ENCODE measurements at places on chromosomes 11 and 22.

DNA sequence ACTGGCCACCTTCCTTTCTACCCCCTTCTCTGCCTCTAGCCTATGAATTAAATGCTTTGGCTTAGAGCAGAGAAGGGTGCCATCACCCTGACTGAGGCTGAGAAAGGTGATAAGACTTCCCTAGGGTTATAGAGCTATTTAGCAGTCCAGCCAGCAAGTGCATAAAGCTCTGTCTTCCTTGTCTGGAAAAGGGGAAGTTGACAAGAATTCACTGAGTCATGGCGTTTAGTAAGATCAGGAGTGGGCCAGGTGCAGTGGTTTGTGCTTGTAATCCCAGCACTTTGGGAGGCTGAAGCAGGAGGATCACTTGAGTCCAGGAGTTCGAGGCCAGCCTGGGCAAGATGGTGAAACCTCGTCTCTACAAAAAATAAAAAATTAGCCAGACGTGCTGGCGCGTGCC, 63.1 kb downstream of the LHFPL7 start:
- no peak for DNase-seq

- no peak for DNase-seq
Measured at GRCh38 chr11:1433977-1434640, 44.4 kb downstream of the BRSK2 start.

GRCh38 chr11:118939404-118939915, 13.7 kb upstream of the BCL9L start:
- no peak for DNase-seq

DNA sequence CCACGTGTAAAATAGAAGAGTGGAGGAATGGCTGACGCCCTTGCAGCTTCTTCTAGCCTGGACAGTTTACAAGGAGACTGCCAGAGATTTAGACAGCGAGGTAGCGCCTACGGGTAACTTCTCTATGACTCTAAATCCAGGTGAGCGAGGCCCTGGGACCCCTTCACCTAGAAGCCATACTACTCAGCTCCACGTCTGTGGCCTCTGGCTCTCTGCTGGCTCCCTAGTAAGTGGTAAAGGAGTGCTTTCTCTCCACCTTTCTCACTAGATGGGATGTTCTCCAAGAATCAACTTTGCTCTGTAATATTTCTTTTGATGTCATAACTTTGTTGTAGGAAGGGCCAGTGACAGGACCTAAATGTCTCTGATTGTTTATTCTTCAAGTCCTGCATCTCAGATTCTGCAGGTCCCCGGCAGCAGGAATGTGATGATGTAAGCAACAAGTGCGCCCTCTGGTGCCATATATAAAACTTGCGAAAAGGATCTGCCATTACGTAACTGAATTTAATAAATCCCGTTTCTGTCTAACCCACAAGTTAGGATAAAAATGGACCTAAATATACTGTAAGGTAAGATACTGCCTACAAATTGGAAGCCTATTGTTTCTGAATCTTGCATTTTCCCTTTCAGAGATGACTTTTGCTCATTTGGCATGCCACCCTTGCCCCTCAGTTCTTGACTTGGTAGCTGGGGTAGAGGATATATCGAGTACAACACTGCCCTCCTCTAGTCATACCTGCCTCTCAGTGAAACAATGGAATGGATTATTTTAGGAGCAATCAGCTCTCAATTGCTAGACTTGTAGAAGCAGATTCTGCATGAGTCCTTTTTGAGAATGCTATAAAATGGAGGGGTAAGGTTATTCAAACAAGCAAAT, 11.0 kb upstream of the PTPN5 start:
- DNase-seq = no peak

DNA sequence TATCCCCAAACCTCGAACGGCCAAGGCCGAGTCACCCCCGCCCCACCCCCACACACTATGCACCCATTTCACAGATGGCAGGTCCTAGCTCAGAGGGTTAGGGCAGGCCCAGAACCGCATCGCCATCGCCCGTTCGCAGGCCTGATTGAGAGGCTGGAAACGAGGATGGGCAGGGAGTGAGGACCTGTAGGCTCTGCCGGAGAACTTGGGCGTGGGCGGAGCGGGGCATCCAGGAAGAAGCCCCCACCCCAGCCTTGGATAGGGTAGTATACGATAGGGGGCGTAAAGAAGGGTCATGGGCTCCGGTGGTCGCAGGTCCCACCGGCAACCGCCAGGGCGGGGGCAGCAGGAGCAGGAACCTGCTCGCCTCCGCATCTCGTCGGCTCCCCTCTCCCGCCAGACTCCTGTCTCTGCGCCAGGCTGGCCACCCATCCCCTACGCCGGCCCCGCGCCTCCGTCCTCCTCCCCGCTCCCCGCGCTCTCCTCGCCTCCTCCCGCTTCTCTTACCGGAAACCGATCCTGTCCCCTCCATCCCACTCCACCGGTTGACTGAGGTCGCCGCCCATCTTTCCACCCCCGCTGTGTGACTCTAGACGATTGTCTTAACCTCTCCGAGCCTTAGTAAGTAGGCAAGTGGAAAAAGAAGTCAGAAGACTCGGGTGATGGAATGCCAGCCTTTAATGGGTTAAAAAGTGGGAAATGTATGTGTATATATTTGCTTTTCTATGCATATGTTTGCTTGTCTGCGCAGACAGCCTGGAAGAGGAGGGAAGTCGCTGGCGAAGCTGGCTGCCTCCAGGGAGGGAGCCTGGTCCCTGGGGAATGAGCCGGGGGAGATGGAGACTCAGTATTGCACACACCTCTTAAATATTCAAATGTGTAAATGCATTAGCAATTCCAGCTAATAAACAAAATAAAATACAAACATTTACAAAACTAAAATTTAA, 52.8 kb downstream of the CYTH4 start:
- DNase-seq = no peak

DNA sequence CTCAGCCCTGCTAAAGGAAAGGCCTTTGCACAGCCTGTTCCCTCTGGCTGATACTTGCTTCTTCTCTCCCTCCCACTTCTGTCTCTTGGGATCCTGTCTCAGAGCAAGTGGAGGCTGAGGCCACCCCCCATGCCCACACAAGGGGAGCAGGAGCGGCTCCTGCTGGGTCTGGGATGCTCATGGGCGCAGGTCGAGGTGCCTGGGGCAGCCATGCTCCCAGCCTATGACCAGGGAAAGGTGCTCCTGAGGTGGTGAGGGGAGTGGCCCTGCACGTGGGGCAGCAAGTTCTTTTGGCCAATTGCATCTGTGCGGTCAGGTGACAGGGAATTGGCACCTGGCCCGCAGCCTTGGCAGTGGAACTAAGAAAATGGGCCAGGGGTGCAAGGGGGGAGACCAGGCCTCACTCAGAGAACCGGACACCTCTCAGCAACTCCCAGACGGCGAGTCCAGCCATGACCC, 1.5 kb downstream of the MAPK11 start:
- DNase-seq = no peak

DNA sequence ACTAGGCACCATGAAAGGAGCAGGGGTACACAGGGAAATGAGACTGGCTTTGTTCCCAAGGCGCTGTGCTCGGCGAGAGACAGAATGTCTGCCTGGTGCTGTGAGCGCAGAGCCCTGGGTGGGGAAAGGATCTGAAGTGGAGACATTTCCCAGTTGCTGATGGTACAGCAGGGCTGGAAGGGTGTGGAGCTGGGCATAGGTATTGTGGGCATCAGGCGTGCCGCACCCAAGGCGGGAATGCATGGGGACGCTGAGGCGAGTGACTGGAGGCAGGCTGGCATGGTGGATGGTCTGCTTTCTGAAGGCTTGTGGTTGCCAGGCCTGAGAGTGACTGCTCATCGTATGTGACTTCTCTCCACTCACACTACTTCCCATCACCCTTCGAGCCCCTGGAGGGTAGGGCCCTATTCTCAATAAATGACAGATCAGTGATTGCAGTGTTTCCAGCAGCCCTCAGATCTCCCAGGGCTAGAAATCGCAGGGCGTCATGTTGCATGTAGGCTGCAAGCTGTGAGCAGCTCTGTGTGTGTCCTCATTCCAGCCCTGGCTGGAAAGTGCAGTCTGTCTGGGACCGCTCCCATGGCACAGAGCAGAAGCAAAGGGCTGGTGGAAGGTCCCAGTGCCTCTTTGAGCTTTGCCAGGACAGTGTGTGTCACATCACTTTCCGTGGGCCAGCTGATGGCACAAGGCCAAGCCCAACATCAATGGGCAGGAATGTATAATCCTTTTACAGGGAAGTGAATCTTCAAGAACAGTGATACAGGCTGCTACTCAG, 67.7 kb downstream of the TBC1D22A start:
- no peak for DNase-seq

GRCh38 chr11:8314916-8315315, 51.2 kb upstream of the LMO1 start:
- DNase-seq = no peak

DNA sequence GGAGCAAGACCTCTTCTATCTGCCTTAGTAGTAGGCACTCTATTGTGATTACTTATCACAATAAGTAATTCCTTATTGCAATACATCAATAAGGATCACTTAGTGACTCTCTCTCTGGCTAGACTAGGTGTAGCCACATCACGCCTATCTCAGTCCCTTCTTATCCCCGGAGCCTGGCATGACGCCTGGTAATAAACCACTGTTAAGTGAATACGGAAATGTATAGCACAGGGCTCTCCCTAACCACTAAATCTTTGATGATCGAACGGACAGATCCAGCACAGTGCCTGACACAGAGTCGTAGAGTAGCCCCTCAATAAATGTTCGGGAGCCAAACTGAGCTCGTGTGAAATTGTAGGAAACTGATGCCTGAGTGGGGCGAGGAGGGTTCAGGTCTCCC, 143.3 kb downstream of the FBXO7 start:
- DNase-seq = no peak

DNA sequence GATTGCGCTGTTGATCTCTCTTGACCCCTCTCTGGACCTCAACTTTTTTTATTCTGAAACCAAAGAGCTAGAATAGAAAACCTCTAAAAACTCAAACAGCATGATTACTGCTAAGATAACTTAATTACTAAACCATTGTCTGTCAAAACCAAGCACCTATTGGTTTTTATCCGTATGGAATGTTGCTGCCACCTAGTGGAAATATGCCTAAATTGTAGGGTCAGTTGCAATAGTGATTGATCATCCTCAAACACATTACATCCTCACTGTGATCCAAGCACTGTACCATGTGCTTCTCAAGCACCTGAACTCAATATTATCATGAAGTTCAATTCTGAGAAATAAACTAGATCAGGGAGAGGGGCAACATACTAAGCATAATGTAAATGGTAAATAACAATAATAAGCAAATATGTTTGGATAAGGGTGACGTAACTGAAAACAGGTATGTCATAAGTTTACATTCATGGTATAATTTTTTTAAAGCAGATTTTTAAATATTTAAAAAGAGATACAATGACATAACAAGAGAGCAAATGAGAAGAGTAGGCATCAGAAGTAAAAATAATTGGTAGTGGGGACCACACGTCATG, 3.8 kb upstream of the OR5A2 start:
- no peak for DNase-seq

GRCh38 chr11:12160680-12161079, 50.3 kb downstream of the MICAL2 start:
- DNase-seq = no peak

- DNase-seq = no peak
Measured at GRCh38 chr22:26586556-26587325, 3.2 kb downstream of the TPST2 start.

- DNase-seq = peak; percentile 85
Measured at GRCh38 chr11:73787643-73788558, at the start of gene MRPL48. MRPL48 (plus strand) TSS chr11:73787874; CDS start chr11:73787972, 98 bp downstream.

- DNase-seq = no peak
Measured at GRCh38 chr22:28410050-28410816, 269.4 kb downstream of the TTC28 start.

DNA sequence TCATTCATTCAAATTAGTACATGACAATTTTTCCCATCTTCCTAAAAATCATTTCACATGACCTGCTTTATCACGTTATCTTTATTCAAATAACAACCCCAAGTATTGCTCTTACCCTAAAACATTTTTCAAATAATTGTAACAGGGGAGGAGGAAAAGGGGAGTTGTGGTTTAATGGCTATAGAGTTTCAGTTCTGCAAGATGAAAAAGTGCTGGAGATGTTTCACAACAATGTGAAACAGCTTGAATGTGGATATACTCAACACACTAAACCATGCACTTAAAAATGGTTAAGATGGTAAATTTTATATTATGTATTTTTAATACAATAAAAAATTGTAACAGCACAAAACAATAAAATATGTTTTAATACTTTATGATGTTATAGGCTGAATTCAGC, 161.6 kb upstream of the GUCY1A2 start:
- DNase-seq = no peak

GRCh38 chr22:19981961-19982920, 34.4 kb downstream of the ARVCF start:
- no peak for DNase-seq

- peak; percentile 9 for DNase-seq
Measured at GRCh38 chr11:8689726-8690255, 7.2 kb downstream of the RPL27A start.

DNA sequence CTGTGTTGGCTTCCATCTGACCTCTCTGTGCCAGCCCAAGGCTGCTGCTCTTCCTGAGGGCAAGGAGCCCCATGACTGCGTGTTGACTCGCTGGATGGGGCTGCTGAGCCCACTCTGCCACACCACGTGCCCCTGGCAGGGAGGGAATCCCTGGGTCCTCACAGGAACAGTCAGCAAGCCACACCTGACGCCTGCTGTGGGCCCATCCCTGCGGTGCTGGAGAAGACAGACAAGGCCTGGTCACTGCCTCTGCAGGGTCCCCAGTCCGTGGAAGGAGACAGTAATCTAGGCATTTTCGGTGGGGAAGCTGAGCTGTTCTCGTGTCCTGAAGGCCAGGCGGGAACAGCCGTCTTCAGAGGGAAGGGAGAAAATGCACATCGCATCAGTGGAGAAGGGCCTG, 10.6 kb upstream of the PPP6R3 start:
- DNase-seq = no peak

DNA sequence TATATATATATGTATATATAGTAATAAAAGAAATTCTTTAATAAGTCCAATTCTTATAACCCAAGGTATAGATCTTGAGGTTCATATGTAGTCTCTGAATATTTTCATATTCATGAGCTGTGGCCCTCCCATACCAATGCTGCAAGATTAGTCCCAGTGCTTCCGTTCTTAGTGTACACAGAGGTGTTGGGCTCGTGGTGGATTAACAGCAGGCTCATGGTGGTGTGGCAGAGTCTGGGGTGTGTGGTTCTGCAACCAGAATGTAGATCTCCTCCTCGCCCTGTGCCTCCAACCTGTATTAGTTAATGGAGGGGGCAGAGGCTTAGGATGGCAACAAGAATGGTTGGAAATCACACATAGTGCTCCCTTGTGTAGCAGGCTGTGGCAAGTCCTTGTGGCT, 16.8 kb downstream of the PRDM10 start:
- no peak for DNase-seq

DNA sequence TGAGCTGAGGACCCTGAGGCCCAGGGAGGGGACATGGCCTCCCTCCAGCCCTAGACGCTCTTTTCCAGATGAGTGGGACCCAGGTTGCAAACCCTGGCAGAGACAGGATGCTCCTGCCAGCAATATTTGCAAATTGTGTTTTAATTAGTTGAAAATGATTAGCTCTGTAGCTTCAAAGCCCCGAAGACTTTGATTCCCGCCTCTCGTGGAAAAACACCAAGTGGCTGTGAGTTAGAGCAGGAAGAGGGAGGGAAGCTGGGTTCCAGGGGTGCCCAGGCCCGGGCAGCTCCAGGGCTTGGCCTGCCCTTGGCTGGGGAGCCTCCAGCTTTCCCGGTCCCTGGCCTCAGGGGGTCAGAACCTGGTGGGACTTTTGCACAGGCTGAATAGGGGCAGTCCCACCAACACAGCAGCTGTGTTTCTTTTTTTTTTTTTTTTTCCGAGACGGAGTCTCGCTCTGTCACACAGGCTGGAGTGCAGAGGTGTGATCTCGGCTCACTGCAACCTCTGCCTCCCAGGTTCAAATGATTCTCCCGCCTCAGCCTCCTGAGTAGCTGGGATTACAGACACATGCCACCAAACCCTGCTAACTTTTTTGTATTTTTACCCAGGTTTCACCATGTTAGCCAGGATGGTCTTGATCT, 101.6 kb upstream of the RTL6 start:
- no peak for DNase-seq
